ENCODE measurements at places on chromosomes 6 and 20.

- no peak for DNase-seq
Observed at GRCh38 chr20:62819494-62820174, 2.8 kb downstream of the COL9A3 start.

GRCh38 chr20:44215125-44215524 is 4.6 kb upstream of the OSER1 start:
- DNase-seq, result peak; percentile 71

DNA sequence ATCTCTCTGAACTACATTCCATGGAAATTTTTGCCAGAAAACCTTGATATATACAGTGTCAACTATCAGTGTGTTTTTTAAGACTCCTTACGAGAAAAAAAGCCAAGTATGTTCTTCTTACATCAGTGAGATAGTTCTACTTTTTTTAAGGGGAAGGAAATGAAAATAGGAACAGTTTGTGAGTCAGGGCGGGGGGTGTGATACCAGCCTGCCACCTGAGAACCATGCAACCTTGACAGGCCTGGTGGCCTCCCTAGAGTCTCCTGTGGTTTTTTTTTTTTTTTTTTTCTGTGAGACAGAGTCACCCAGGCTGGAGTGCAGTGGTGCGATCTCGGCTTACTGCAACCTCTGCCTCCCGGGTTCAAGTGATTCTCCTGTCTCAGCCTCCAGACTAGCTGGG is 96.3 kb upstream of the GCM1 start:
- DNase-seq, result peak; percentile 10

- no peak for DNase-seq
Observed at GRCh38 chr20:3014179-3014578, 29.2 kb upstream of the GNRH2 start.

DNA sequence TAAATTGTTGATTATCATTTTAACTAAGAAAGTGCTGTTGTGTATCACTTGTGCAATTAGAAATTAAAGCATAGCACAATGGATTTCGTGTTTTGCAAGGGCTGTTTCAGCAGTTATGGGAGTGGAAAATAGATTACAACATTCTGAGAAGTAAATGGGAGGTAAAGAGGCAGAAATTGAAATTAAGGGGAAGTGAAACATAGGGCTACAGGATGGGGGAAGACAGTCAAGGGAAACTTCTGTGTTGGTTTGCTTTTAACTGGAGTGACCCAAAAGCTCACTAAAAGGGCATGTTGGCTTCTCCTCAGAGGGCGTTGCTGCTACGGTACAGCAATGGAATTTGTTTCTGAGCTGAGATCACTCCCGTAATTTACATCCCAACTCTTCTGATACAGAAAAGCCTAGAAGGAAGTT is 147.5 kb downstream of the BCAS1 start:
- no peak for DNase-seq

GRCh38 chr20:49457444-49457843 is 25.0 kb downstream of the KCNB1 start:
- DNase-seq, result no peak

DNA sequence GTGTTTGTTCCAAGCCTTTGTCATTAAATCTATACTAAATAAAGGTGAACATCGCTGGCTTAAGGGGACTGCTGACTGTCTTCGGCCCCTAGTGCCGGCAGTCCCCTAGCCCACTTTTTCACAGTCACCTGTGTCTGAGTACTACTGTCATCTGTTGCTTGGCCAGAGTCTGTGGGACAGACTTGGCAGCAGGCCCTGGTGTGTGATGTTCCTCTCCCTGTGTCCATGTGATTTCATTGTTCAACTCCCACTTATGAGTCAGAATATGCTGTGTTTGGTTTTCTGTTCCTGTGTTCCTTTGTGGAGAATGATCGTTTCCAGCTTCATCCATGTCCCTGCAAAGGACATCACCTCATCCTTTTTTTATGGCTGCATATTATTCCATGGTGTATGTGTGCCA is 133.4 kb downstream of the HAO1 start:
- DNase-seq, result no peak

GRCh38 chr6:121837545-121838229 is 402.2 kb downstream of the GJA1 start:
- no peak for DNase-seq

DNA sequence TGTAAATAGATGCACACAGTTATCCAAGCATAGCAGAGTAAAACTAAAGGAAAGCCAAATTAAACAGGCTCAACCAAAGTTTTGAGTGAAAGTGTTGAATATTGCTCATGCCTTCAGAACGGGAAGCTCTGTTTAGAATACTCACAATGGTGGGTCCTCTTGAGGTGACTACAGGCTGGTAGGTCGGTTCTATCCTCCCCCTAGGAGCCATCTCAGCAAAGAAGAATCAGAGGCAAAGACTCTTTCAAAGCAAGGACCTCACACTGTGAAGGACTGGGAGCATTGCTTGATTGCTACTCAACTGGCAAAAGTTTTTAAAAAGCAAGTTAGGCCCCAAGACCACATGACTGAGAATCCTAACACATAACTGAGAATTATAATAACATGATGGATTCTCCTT is 88.4 kb upstream of the JAG1 start:
- DNase-seq, result no peak

- no peak for DNase-seq
Observed at GRCh38 chr6:149318581-149319286, 1.2 kb downstream of the TAB2 start.

DNA sequence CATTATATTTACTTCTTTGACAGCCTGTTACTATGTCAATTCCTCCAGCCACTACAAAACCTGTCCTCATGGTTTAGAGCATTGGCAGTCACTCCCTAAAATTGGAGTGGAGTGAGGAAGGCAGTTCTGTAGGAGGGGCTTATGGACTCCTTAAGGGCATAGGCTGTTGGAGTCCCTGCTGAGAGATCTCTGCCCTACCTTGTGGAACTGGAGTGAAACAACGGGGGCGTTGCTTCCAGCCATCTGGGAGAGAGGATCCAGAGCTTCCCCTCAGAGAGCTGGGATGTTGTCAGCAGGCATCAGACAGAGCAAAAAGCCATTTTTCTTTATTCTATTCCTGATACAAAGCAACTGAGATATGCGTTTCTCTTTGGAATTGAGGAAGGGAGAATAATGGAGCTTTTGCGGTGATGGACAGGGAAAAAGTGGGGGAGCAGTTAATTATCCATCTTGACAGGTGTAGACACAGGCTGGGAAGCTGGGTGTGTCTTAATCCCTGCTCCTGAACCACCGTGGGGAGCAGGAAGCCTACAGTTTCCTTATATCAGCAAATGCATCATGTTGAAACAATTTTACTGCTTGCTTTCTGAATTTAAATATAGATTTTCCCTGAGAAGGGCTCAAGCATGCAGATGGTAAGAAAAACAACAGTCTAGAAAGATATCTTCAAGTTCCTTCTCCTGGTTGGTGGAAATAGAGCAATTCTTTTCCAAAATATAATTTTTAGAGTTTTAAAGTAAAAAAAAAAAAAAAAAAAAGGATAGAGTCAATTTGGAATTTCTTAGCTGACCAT is 402.5 kb downstream of the PLCB1 start:
- no peak for DNase-seq
